ENCODE measurements at places on chromosomes 11 and 22. TPM values are rescaled to one million over a fixed set of nuclear protein-coding genes. Genes with fewer than 3 reads are reported as not detected.

GRCh38 chr11:110573411-110573810, 138.8 kb downstream of the ARHGAP20 start:
- DNase-seq: no peak

GRCh38 chr11:16788141-16789062, 50.0 kb downstream of the C11orf58 start:
- peak; percentile 93 for DNase-seq

DNA sequence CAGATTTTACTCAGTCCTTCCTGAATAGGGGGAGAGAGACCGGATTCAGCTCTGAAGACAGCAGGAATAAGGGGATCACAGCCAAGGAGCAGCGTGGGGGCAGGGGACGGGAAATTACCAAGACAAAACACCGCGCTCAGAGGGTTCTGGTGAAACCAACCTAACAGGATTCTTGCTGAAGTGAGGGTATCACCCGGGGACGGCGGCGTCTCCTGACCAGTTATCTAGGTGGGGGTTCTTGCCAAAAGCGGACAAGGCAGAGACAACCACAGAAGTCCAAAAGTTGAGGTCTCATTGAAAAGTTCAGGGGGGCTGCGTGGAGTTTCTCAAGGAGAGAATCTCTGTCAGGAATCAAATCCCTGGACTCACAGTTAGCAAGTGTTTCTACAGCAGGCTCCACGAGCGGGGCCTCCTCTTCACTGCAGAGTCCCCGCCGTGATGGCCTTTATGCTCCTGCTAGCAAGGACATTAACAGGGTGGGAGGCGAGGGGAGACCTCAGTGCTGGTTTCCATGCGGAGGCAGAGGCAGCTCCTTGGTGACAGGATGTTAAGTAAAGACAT, 291.0 kb downstream of the BRD1 start:
- peak; percentile 76 for DNase-seq

DNA sequence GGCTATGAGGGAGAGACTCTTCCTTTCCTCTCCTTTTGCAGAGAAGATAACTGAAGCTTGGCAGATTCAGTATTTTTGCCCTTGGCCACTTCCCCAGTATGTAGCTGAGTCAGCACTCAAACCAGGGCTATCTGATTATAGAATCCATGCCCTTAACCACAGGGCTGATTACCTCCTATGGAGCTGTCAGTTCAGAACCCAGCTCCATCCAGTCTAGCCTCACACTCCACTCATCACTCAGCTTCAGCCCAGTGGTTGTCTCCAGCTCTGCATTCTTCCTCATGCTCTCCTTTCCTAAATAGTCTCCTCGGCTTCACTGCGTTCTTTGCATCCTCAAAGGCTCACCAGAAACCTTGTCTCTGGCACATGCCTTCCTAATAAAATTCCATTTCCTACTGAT, 151.6 kb upstream of the BLID start:
- DNase-seq: no peak

DNA sequence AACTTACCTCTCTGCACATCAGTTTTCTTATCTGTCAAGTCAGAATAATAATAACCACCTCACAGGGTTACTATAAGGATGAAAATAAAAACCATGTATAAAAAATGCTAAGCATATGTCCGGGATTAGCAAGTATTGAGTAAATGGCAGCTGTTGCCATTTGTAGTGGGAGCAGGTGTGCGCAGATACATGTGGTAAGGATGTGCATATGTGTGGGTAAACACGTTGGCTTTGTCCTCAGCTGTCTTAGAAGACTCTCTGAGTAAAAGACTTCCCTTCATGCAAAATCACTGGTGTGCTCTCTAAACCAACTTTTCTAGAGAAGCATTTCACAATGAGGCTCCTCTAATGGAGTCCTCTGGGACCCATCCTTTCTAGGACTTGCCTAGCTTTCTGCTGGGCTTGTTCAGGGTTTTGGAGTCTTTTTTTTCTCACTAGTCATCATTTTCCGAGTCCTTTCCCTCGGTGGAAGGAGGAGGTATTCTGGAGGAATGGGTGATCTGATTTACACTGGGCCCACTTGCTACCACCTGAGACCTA, 62.4 kb downstream of the NELL1 start:
- DNase-seq: no peak

DNA sequence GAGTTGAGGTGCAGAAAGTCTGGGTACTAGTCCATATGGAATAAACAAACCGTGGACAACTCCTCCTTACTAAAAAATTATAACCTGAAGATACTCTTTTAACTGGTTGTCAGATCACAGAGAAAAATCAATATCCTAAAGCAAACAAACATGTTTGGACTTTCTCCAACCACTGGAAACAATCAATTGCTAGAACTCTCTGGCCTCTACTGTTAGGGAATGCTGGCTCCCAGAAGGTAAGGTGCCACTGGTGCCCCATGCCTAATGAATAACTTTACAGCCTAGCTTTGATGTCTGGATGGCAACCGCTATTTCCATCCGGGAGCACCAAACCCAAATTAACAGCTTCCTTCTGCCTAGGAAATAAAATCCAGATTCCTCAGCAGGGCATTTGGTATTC, 74.5 kb downstream of the AMBRA1 start:
- DNase-seq: no peak

DNA sequence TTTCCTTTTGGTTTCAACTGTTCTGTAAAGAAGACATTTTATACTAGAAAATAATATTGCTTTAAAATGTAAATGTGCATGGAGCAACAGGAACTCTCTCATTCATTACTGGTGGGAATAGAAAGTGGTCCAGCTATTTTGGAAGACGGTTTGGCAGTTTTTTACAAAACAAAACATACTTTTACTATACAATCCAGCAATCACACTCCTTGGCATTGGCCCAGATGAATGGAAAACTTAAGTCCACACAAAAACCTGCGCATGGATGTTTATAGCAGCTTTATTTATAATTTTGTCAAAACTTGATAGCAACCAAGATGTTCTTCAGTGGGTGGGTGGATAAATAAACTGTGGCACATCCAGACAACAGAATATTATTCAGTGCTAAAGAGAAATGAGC, 49.9 kb upstream of the SEPTIN5 start:
- DNase-seq: no peak

DNA sequence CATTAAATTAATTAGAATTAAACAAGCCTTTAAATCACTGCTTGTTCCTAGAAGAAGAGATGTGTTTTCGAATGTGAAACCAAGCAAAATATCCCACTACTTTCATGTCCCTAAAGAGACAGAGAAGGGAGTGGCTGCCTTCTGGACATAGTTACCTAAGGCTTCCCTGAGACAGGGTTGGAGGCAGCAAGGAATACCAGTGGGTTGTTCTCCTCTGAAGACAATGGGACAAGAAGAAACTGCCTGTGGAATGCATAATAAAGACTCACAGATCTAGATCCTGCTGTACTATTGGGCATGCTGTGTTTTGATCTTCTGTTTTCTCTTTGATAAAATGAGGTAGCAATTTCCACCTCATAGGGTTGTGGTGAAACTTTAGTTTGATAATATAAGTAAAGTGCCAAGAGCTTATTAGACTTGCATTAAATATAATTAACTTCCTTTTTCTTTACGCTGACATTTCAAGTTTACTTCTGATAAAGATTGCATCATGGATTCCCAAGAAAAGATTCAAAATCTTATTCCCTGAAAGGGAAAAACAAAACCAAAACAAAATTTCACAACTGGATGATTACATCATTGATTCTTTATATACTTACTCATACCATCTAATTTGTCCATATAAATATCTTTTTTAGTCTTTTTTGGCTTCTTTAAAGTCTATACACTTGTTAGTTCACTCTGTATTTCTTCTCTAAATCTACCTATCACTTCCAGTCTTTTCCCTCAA, 621.3 kb downstream of the ETS1 start:
- DNase-seq: no peak

DNA sequence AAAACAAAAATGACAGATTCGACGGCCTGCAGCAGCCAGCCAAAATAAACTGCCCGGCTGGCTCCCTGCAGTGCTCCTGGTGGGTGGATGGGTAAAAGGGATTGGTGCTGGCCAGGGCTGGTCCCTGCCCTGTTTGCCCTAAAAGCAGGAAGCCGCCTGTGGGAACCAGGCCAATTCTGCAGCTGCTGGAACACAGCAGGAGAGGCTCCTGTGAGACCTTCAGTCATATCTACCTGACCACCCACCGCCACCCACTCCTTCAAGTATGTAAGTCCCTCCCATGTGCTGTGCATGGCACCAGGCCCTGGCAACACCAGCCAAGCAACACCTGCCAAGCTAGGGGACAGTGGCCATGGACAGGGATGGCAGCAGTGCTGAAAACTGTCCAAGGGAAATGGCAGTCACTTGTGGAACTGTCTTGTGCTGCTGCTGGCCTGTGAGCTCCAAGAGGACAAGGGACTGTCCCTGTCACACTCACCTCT, 48.7 kb upstream of the ARFGAP3 start:
- no peak for DNase-seq

DNA sequence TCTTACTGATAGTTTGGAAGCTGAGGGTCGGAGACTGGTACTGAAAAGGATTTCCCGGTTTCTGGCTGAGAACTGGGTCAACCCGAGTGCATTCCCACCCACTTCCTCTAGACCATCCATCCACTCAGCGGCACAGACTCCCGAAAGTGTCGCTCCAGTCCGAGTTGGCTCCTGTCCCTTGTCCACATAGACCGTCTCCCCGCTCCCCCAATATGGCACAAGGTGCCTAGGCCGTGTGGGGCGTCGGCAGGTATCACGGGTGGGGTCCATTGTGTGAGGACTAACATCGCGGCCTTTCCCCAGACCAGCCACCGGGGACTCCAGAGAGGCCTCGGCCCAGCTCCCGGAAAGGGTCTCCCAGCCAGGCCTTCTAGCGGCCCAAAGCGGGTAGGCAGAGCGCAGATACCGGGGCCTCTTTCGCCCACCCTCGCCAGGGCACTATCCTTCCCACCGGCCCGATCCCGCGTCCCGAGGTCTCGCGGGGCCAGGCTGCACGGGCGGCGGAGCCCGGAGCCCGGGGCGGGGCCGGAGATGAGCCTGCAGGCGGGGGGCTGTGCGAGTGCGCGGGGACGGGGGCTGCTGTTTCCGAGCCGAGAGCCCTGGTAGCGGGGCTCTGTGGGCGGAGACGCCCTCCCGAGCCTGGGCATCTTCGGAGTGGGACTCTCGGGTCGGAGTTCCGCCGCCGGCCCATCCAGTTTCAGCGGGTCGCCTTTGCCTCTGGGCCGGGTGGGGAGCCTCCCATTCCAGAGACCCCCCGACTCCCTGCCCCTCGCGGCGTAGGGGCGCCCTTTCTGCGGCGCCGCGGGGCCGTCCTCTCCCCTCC, 21.1 kb downstream of the SERPINH1 start:
- peak; percentile 92 for DNase-seq

- peak; percentile 78 for DNase-seq
Observed at GRCh38 chr11:120516461-120517389, 5.2 kb downstream of the GRIK4 start.

GRCh38 chr11:75773595-75774353, 5.2 kb downstream of the DGAT2 start:
- no peak for DNase-seq

- no peak for DNase-seq
Observed at GRCh38 chr11:91786097-91786496, 438.5 kb upstream of the FAT3 start.

DNA sequence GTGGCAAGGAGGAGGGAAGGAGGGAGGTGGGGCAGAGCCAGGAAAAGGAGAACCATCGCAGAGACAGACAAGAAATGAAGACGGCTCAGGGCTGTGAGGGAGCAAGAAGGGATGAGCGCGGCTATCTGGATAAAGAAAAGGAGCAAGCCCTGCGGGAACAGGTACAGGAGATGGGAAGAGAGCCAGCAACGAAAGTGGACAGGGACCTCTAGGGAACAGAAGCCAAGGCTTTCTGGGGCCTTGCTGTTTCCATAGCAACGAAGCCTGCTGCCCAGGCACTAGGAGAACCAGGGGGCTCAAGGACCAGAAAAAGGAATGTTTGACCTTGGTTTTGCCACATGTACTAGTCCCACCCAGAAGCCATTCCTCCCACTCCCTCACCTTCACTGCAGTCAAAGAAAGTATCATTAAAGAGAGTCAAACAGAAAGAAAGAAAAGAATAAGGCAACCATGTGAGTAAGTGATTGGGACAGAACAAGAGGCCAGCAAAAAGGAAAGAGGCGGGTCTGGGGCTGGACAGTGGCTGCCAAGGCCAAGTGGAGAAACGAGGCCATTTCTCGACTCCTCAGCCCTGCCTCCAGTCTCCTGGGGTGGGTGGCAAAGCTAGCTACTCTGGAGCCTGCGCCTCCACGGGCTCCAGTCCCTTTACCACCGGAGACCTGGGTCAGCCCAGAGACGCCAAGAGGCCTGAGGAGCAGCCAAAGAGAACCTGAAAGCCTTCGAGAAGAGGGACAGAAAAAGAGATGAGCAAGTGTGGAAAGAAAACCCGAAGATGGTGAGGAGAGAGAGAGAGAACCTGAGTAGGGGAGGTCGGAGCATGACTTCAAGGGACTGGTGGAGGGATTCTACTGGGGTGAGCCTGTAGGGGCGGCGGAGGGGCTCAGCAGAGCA, 35.1 kb downstream of the NRXN2 start:
- DNase-seq: no peak

GRCh38 chr11:12213883-12214282, 103.5 kb downstream of the MICAL2 start:
- no peak for DNase-seq

- no peak for DNase-seq
Observed at GRCh38 chr22:39731881-39732555, 161.5 kb downstream of the CACNA1I start.

- no peak for DNase-seq
Observed at GRCh38 chr11:95576146-95576845, 213.3 kb downstream of the FAM76B start.

DNA sequence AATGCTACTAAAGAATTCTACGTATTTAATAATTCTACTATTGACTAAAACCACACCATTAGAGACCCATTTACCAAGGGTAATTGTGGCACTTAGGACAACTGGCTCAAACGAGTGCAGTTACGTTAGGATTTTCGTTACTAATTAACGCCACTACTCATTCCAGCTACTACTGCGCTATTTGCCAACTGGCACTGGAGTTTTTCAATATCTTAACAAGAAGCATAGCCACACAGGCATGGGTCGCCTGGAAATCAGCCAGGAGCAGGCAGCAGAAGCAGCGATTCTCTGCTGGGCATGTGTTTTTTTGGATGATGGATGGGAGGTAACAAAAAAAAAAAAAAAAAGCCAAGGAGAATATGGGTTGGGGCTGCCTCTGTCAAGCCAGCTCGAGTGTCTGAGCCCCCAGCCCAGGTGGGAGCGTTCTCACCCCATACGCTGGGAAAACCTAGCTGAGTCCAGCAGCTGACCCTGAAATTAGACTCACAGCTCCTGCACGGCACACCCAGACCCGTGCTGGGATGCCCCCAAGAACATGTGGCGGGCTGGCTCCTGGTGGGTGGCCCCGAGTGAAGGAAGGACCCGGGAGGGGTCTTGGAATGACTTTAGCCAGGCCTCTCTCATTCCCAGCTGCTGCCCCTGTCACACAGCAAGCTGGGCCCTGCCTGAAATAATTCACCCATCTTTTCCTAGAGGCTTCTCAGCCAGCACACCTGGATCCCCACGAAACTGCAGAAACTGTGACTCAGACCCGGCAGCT, 214.0 kb downstream of the BRD1 start:
- DNase-seq: no peak

The CELSR1 gene
- 56.2 TPM for total RNA-seq

The UBQLNL gene
- total RNA-seq: 0.29 TPM

The THY1 gene
- total RNA-seq: 15.3 TPM

The PDGFD gene
- 15.1 TPM for total RNA-seq

The ANO1 gene
- 64.8 TPM for total RNA-seq

The TRIM51 gene
- total RNA-seq: not detected

The KRTAP5-8 gene
- 12.4 TPM for total RNA-seq

The TMEM121B gene
- 0.53 TPM for total RNA-seq

The MAPK8IP1 gene
- total RNA-seq: 4.6 TPM
